DMS153 (cell line): ENCODE measurements at places on chromosomes 2 and 18.

DNA sequence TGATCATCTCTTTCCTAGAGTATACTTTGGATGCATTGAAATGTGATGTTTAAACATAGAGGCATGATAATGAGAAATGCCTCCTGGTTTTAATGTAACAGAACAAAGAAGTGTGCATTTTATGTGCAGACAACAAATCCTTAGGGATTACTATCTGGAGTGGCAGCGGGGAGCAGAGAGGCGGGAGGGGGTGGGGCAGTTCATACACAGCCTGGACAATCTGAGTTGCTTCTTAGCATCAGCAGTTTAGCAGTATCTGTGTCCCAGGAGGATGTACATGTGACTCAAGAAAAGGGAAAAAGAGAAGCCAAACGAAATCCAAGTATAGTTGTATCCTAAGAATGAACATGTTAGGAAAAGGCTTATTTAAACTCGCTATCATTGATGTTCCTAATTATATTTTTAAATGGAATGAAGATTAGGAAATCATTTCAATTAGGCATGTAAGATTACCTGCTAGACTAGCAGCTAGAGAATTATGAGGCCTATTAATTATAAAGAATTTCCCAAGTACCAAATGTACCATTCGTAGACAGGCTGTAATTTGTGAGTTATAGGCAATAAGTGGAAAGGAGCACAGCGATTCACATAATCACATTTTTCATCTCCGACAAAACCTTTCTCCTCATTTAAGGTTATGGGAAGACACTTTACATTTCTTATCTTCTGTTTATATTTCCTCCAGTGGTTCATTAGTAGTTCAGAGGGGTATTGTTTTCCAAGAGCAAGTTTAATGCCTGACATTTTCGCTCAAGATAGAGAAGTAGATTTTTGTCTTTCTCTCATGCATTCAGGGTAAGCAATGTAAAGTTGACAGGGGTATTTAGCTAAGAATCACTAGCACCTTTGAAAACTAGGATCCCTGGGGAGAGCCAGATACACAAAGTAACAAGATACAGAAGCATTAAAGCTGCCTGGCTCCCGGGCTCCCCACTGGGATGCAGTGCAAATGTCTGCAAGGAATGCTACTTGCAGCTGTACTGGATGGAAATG is 141.3 kb upstream of the NOSTRIN start:
- DNase-seq: peak; percentile 31

DNA sequence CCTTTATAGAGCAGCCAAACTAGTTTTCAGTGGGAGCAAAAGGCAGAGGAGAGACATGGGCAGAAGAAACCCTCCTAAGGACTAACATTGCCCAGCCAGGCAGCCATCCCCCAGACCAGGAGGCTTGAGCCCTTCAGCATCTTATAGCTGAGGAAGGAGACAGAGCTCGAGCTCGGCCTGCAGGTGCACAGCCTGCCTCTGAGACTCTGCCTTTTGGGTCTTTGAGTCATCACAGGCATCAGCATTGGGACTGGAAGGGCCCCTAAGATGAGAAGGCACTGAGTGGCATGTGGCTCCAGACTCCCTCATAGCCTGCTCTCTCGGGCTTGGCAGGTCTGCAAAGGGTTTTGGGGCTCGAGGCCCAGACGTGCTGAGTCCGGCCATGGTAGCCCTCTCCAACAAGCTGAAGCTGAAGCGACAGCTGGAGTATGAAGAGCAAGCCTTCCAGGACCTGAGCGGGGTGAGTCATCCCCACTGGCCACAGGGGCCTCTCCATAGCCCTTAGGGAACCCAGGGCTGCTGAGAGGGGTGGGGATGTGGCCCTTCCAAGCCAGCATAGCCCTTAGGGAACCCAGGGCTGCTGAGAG is 84.1 kb downstream of the EPAS1 start:
- no peak for DNase-seq

GRCh38 chr2:229463841-229464346 is 192.8 kb upstream of the PID1 start:
- no peak for DNase-seq

DNA sequence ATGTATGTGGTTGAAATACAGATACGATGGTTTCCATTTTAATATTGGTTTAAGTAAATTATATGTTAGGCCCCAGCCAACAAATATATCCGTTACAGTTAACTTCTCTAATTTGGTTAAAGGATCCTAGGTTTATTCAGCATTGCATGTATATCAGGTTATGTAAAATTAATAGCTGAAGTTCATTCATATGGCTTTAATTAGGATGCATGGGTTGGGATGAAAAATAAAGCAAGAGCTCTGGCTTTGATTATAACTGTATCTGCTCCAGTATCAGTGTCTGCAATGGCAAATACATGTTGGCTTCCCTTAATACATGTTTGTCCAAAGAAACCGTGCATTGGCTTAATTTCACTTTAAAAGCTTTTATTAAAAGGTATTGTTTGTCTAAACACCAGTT is 435.7 kb upstream of the SETBP1 start:
- DNase-seq: no peak

DNA sequence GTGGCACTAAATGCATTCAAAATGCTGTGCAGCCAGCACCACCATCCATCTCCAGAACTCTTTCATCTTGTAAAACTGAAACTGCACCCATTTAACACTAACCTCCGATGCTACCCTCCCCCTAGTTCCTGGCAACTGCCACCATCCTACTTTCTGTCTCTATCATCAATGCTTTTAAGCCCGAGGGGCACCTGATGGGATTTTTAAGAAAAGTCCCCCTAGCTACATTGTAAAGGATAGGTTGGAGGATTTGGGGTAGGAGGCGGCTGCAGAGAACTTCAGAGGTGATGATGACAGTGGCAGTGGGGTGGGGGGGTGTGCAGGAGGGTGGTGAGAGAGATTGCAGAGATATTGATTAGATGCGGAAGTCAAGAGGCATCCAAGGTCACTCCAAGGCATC is 10.8 kb upstream of the YWHAQ start:
- DNase-seq: no peak

GRCh38 chr2:23361152-23361551 is 23.8 kb upstream of the KLHL29 start:
- DNase-seq: no peak

DNA sequence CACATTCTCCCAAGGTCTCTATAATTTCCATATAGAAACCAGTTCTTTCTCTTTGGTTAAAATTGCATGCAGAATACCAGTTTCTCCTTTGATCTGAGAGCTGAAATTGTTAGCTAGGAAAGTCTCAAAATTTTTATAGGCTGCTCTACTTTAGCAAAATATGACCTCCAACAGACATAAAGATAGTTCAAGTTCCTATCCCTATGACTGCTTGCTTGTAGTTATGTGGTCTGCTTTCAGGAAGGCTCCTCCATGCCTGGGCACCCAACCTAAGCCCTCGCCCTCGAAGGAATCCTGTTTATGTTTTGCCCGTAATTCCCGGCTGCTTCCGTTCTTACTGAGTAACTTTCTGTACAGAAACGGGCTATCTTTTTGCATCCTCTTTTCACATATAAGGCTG is 28.0 kb upstream of the LTBP1 start:
- DNase-seq: no peak

DNA sequence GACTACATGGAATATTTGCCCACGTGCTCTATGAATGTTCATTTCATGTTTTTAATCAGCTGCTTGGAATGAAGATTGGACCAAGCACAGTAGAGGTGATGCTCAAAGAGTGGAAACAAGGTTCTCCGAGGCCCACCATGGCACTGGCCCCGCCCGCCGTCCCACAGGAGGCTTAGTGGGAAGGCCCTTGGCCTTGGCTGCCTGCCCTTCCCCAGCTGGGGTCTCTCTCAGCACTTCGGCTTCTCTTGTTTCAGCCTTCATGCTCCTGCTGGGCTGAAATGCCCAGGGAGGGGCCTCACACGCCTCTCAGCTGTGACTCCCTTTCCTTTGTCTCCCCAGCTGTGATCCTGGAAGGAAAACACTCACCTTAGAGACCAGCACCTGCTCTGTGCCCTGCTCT is 833.2 kb downstream of the GALR1 start:
- DNase-seq: peak; percentile 27

DNA sequence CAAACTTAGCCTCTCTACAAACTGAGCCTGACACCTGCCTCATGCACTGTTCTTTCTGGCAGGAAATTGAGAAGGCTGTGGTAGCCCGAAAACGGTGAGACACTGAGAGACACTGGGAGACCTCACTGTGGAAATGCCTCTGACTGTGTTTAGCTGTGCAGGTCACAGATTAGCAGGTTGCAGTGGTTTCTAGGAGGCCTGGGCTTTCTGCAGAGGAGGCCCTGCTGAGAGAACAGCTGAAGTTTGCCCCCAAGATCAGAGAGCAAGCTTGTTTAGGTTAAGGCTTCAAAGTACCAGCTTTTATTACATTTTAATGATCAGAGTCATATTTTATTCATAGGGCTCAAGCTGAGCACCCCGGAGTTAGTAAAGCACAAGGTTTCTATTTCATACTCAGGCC is 68.7 kb upstream of the LYPD6 start:
- DNase-seq: no peak

- DNase-seq: no peak
Measured at GRCh38 chr2:239238839-239239606, 161.8 kb downstream of the HDAC4 start.

- no peak for DNase-seq
Measured at GRCh38 chr2:33457556-33458247, 18.7 kb upstream of the RASGRP3 start.

DNA sequence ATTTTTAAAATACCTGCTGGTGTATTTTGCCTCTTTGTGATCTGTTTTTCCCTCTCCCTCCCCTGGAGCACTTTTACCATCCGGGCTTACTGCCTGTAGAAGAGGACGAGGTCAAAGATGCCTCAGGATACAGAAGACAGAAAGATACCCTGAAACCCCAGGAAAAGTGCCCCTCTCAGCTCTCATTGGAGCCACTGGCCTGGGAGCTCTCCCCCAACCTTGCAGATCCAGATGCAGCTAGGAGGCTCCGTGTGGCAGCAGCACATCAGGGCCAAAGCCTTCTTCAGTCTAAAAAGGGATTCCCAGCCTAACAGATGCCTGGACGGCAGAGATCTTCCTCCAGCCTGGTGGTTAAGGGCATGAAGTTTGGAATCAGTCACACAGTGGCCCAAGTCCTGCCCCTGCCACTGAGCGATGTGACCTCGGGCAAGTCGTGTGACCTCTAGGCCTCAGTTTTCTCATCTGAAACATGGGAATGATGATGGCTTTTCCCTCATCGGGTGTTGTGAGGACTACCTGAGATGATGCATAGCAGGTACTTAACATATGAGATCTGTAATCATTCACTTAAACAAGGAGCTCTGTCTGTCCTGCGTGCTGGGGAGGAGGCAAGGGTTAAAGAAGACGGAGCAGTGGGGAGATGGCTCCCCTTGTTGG is 239.4 kb downstream of the DYSF start:
- no peak for DNase-seq

GRCh38 chr2:217223222-217223930 is 363.5 kb upstream of the TNP1 start:
- DNase-seq: no peak

GRCh38 chr18:42413870-42414269 is 458.8 kb downstream of the PIK3C3 start:
- no peak for DNase-seq

GRCh38 chr18:67131498-67131897 is 385.0 kb downstream of the DSEL start:
- no peak for DNase-seq

DNA sequence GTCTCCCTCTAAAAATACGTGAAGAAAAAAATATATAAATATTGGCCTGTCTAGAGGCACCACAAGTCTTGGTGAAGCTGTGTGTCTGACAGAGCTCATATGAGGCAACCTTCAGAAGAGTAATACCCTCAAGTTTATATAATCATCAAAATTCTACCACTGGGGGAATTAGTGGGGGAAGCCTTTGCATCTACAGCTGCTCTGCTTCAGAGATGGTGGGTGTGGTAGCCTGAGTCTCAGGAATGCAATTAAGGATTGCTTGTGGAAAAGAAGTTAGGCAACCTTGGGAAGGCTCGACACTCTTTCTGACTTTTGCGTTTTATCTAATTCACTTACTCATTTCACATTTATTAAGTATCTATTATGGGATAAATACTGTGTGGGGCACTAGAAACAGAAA is 17.4 kb downstream of the TPGS2 start:
- DNase-seq: no peak

- no peak for DNase-seq
Measured at GRCh38 chr2:166184789-166185188, 57.0 kb upstream of the SCN1A start.

DNA sequence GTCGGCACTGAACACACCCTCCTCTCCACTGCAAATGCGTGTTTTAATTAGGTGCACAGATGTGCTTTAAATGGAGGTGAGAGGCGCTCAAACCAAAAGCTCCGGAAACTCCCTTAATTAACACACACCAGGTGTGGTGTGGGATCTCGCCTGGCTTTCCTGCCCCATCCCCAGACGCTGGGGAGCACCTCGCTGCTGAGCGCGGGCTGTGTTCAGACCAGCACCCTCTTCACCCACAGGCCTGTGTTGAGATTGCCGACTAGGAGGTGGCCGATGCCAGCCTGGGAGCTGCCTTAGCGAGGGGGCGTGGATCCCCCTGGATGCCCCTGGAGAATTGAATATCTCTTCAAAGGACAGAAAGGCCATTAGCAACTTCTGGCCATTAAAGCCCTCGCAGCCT is 171.7 kb downstream of the MYT1L start:
- DNase-seq: no peak

- no peak for DNase-seq
Measured at GRCh38 chr2:9560628-9561027, 5.0 kb upstream of the ADAM17 start.

GRCh38 chr2:6394276-6394675 is 471.4 kb downstream of the CMPK2 start:
- DNase-seq: no peak

GRCh38 chr2:95670686-95671085 is 78.9 kb downstream of the TRIM43 start:
- no peak for DNase-seq

GRCh38 chr18:78884502-78884901 is 95.1 kb upstream of the SALL3 start:
- DNase-seq: no peak

DNA sequence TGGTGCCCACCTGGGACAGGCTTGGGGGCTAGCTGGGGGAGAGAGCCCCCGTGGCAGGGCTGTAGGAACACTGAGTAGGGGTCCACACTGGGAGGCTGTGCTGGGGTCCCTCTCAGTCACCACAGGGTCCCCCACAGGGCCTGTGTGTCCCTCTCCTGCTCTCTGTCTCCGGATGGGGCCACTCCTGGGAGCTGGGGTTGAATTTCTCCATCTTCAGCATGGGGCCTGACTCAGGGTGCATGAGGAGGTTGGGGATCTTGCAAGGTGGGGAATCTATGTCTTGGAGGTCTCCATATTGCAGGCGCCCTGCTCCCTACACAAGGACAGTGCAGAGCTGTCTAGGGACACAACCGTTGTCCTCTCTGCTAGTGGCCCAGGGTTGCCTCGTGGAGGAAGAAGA is 78.7 kb upstream of the HDAC4 start:
- no peak for DNase-seq
